ENCODE measurements at places on chromosomes 3 and 15. TPM values are rescaled to one million over a fixed set of nuclear protein-coding genes. Genes with fewer than 3 reads are reported as not detected.

DNA sequence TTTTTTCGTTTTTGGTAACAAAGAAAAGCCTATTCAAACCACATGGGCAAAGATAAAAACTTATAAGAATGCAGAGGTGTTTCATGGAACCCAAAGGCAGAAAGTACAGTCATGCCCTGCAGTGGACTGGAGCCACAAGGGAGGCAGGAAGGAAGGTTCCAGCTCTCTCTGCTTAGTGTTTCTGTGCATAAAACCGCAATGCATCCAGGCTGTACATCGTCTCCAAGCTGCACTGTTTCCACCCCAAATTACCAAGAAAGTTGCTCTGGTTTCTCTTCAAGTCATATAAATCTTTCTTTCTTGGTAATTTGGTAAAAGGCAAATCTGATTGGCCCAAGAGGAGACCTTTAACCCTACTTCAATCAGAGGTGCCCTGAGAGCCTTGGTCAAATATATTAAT, 15.8 kb downstream of the TRAT1 start:
- no peaks in the 10 kb centered on the region for H3K4me1 ChIP-seq
- no peak overlapping the region for H3K27ac ChIP-seq
- no peaks in the 10 kb centered on the region for H3K36me3 ChIP-seq
- H3K4me3 ChIP-seq, result no peak overlapping the region
- DNase-seq, result no peak

DNA sequence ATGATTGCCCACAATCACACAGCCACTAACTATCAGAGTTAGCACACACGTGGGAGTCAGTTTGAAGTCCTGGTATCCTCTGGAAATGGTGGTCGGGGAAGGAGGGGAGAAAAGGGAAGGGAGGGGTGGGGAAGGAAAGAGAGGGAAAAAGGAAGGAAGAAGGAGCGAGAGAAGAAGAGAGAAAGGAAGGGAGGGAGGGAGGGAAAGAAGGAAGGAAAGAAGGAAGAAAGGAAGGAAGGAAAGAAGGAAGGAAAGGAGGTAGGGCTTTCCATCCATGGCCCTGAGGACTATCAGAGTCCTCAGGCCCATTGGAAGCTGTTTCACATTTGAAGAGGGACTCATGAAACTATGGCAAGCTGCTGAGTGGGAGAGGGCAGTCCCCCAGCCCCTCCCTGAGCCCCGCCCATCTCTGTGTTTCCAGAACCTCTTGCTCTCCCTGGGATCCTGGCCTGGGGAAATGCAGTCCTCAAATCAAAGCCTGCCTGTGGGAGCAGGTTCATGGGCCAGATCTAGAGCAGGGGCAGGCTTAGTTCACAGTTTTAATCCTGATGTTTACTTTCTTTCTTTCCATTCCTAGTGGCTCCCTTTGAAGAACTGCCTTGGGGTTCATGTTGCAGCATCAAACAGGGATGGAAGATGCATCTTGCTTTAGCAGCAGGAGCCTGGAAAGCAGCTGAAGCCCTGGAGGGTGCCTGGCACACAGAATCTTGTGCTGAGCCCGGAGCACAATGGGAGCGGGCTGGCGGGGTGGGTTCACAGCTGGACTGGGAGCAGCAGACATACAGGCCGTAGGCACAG, 66.1 kb upstream of the GLCE start:
- no peak for DNase-seq
- H3K27ac ChIP-seq, result no peak overlapping the region
- H3K4me3 ChIP-seq, result no peak overlapping the region
- H3K4me1 ChIP-seq, result 0 out of 2 replicates have a peak, but pooled peaks cover 3% of the 10 kb centered on the region
- H3K27me3 ChIP-seq, result peaks cover 7% of the 10 kb centered on the region

DNA sequence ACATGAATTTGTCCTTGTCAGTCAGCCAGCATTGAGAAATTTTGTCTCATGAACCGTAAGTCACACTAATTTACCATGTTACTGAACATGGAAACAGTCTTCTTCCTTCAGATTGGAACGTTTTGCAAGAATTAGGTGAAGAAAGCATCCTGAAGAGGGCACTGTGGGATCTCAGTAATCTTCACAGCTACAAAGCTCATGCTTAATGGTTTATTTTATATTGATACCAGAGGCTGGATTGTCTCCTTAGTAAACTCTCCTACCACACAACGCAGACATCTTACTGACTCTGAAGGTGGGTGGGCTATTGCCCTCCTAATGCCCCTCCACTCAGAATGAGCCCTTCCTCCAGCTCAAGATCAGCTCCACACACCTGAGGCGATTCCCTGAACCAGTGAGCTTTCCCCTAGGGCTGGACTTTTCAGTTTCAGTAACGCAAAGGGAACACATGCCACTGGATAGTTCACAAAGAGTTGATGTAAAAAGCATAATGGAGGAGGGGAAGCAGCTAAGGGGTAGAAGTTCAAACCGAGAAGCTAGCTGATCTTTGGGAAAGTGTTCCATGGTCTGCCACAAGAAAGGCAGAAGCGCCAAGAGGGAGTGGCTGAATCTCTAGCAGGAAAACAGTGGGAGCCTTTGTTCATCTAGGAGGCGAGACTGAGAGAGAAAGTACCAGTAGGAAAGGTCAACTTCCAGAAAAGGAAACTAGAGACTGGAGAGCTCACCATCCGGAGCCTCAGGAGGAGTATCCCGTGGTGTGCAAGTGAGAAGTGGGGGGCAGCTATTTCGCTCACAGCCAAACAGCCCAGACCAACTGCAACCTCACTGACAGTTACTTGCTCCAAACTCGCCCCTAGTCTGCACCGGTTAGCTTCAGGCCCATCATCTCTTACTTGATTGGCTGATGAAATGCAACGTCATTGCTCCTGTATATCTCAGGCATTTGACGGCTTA, at the start of gene SLC9C1:
Gene SLC9C1 (minus strand): TSS at position 849 of the 954 bp plus-strand sequence. CDS start 7,425 bp downstream, outside the sequence.
- peak within 1 kb of the TSS; percentile 49 for H3K4me3 ChIP-seq
- no peaks in the 10 kb centered on the region for H3K36me3 ChIP-seq
- no peaks in the 10 kb centered on the region for H3K27me3 ChIP-seq
- no peak within 1 kb of the TSS for H3K27ac ChIP-seq
- peak; percentile 58 for DNase-seq

GRCh38 chr15:60917461-60918145, 311.5 kb downstream of the RORA start:
- no peak for DNase-seq
- no peaks in the 10 kb centered on the region for H3K4me1 ChIP-seq
- peaks cover 16% of the 10 kb centered on the region for H3K27me3 ChIP-seq

DNA sequence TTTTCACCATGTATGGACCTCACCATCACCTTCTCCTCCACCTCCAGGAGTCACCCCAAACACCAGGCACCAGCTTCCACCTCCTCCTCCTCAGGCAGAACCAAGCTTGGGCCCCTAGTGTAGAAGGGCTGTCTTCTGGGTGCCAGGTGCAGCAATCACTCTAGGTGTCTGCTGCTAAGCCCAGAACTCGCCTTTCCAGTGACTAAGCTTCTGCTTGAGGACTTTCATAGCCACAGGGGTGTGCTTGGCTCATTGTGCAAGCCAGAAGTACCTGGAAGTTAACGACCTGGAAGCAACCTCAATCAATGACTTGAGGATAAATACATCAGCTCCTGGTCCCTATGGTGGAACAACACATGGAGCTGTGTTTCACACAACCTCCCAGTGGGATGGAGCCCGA, 49.8 kb upstream of the PXYLP1 start:
- DNase-seq, result no peak
- H3K27ac ChIP-seq, result no peak overlapping the region
- no peaks in the 10 kb centered on the region for H3K4me1 ChIP-seq
- no peaks in the 10 kb centered on the region for H3K36me3 ChIP-seq

GRCh38 chr3:20254268-20255117, 68.5 kb upstream of the SGO1 start:
- no peak overlapping the region for H3K27ac ChIP-seq
- no peaks in the 10 kb centered on the region for H3K36me3 ChIP-seq
- no peak for DNase-seq
- H3K4me1 ChIP-seq, result no peaks in the 10 kb centered on the region

- H3K4me1 ChIP-seq, result no peaks in the 10 kb centered on the region
- DNase-seq, result no peak
- no peak overlapping the region for H3K27ac ChIP-seq
- no peak overlapping the region for H3K4me3 ChIP-seq
Observed at GRCh38 chr15:76991048-76991447, 3.9 kb upstream of the PSTPIP1 start.

GRCh38 chr3:76034649-76035048, 249.3 kb upstream of the ZNF717 start:
- H3K27ac ChIP-seq, result no peak overlapping the region
- DNase-seq, result no peak
- H3K4me1 ChIP-seq, result no peaks in the 10 kb centered on the region
- no peak overlapping the region for H3K4me3 ChIP-seq
- no peaks in the 10 kb centered on the region for H3K27me3 ChIP-seq
- H3K36me3 ChIP-seq, result no peaks in the 10 kb centered on the region

DNA sequence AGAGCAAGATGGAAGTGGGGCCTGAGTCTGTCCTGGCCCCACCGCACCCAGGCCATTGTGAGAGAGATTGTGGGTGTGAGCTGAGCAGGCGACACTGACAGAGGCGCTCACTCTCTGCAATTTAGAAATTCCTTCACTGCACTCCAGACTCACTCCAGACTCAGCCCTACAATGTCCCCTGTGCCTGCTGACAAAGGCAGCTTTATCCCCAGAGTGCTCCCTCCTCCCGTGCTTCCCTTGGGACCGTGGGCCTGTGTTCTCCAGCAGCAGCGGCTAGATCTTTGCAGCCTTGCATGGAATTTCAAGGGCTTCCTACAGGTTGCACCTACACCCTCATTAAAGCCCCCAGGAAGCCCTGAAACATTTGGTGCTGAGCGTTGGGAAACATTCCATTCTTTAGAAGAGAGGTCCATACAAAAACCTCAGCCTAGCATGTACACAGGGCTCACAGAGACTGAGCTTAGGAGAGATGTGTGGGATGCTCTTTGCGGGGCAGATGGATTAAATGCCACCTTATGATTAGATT, 1.3 kb upstream of the IL16 start:
- H3K36me3 ChIP-seq, result no peaks in the 10 kb centered on the region
- H3K27ac ChIP-seq, result no peak overlapping the region
- H3K27me3 ChIP-seq, result 0 out of 2 replicates have a peak, but pooled peaks cover 6% of the 10 kb centered on the region
- H3K4me1 ChIP-seq, result no peaks in the 10 kb centered on the region

DNA sequence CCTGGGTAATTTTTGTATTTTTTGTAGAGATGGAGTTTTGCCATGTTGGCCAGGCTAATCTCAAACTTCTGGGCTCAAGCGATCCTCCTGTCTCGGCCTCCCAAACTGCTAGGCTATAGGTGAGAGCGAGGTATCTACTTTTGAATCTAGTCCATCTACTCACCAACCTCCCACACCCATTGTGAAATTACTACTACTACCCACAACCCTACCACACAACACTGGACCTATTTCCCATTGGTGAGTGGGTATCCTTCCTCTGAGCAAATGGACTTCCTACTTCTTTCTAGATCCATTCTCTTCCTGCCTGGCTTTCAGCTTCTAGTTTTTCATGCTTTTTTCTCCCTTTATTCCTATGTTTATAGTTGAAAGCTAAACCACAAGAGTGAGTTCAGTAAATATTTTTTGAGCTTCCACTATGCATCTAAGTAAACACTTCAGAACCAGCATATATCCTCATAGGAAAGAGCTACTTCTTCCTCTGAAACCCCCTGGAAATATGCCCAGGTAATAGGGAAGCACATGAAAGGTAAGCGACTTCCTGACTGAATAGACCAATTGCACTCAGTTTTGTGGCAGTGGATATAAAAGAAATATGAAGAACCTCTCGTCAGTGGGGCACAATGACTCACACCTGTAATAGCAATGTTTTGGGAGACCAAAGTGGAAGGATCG, 39.1 kb downstream of the MYO1E start:
- H3K27me3 ChIP-seq, result no peaks in the 10 kb centered on the region
- DNase-seq, result no peak
- no peaks in the 10 kb centered on the region for H3K36me3 ChIP-seq
- H3K4me3 ChIP-seq, result no peak overlapping the region

DNA sequence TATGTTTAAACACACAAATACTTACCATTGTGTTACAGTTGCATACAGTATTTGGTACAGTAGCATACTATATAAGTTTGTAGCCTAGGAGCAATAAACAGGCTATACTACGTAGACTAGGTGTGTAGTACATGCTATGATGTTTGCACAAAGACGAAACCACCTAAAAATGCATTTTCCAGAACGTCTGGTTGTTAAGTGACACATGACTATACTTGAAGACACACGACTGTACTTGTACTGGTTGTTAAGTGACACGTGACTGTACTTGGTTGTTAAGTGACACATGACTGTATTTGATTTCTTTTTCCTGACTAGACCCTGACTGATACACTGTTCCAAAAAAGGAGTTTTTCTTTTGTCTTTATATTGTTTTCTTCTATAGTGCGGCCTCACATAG, 34.1 kb downstream of the RAB8B start:
- no peaks in the 10 kb centered on the region for H3K27me3 ChIP-seq
- H3K36me3 ChIP-seq, result no peaks in the 10 kb centered on the region
- no peak for DNase-seq
- no peaks in the 10 kb centered on the region for H3K4me1 ChIP-seq

DNA sequence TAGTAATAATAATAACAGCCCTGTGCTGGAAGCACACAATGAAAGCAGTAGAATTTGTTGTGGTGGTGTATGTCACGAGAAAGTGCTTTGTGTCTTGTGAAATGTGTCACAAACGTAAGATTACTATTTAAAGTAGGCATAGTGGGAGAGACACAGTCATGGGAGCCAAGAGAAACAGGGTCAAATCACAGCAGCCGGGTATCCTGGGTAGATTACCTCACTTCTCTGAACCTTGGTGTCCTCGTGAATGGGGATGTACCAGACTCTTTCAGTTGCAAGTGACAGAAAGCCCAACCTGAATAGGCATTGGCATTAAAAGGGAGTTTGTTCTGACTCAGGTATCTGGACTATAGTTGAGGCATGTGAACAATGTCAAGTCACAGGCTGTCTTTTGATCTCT, 29.1 kb upstream of the SRGAP3 start:
- H3K36me3 ChIP-seq, result no peaks in the 10 kb centered on the region
- H3K4me1 ChIP-seq, result no peaks in the 10 kb centered on the region
- no peak overlapping the region for H3K27ac ChIP-seq

DNA sequence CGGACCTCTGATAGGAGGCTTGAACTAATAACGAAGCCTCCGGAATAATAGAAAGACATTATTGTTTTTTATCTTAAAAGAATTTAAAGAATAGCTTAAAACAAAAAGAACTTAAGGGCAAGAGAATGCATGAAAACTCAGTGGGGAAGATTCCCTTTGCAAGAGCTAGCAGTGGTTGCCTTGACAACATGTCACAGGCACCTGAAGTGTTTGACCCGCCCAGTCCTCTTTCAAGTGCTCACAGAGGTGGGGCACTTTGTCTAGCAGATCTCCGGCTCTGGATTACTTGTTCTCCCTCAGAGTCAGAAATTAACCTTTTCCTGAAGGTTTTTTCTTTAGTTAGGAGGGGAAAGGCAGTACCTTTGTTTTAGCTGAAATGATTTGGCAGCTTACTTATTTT, 37.8 kb downstream of the LARS2 start:
- no peaks in the 10 kb centered on the region for H3K36me3 ChIP-seq
- no peak overlapping the region for H3K27ac ChIP-seq
- H3K4me1 ChIP-seq, result no peaks in the 10 kb centered on the region
- H3K27me3 ChIP-seq, result no peaks in the 10 kb centered on the region
- DNase-seq, result no peak

FANCD2OS gene
- total RNA-seq, result not detected

GOLGA6A gene
- total RNA-seq, result 0.05 TPM

ITIH1 gene
- 0.31 TPM for total RNA-seq

STX19 gene
- not detected for total RNA-seq

ATG3 gene
- 75.1 TPM for total RNA-seq

REC114 gene
- not detected for total RNA-seq

NUP210 gene
- total RNA-seq, result 36.8 TPM

CPLX3 gene
- not detected for total RNA-seq

Measured in Panc1 (cell line).